ENCODE measurements at places on chromosomes 6 and 20.

DNA sequence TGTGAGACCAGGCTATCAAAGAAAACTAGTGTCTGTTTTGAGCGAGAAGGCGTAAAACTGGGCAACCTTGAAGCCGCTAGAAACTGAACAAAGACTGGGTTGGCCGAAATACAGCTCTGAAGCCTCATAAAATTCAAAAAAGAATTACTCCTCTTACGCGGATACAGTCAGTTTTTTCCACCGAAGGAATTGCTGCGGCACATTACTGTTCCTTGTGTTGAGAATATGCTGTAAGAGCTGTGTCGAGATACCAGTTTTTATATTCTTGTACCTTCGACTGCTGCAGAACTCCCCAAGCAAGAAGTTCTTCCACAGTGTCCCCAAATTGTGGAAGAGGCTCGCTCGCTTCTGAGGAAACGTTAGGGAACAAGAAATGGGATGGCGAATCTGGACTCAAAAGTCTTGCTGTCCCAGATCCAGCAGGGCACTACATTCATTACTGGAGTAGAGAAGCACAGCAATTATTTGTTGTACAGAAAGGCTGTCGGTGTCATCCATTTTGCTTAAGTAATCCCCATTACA lies 523 bp upstream of the COX7A2 start:
- no peak for DNase-seq

DNA sequence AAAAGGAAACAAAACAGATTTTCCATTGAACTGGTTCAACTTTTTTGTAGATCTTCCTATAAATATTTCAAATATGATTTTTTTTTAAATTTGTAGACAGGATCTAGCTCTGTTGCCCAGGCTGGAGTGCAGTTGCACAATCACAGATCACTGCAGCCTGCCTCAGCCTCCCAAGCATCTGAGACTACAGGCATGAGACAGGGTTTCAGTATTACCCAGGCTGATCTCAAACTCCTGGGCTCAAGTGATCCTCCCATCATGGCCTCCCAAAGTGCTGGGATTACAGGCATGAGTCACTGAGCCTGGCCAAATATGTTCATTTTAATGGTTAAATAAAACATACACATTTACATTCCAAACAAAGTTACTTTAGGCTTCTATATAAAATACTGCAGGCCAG lies 33.6 kb downstream of the SAMHD1 start:
- DNase-seq = no peak

DNA sequence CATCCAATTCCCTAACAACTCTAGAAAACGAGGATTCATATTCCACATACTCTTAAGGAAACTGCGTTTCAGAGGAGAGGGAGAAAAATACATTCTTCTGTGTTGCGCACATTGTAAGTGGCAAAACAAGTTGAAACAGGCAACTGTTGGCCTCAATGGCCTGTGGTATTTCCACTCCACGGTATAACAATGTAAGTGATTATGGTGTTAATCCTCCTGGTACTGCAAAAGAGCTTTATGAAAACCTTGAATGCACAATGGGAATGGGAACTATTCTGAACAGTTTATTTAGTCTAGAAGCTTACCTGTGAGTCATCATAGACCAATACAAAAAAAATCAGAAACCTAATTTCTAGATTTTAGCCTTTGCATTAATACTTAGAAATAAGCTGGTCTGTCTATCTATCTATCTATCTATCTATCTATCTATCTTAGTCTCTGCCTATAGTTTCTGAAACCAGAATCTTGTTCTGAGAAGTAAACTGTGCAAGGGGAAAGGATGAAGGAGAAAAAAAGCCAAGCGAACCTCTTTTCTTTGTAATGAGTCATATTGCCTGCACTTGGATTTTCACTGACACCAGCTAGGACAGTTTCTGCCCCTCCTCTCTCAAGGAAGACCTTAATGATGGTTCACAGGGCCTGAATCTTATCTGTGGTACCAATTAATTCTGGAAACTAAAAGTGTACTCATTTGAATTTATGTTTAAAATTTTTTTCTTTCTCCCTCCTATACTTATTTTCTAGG lies 101.5 kb downstream of the RNF144B start:
- DNase-seq = no peak

DNA sequence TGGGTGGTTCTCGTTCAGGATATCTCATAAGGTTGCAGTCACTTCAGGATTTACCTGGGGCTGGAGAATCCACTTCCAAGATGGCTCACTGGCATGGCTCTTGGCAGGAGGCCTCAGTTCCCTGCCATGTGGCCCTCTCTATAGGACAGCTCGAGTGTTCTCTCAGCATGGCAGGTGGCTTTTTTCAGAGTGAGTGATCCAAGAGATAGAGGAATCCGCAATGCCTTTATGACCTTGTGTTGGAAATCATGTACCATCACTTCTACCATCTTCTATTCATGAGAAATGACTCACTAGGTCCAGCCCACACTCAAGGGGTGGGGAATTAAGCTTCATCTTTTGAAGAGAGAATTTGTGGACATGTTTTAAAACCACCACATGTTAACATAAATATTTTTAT lies 37.8 kb downstream of the PPP1R16B start:
- no peak for DNase-seq

DNA sequence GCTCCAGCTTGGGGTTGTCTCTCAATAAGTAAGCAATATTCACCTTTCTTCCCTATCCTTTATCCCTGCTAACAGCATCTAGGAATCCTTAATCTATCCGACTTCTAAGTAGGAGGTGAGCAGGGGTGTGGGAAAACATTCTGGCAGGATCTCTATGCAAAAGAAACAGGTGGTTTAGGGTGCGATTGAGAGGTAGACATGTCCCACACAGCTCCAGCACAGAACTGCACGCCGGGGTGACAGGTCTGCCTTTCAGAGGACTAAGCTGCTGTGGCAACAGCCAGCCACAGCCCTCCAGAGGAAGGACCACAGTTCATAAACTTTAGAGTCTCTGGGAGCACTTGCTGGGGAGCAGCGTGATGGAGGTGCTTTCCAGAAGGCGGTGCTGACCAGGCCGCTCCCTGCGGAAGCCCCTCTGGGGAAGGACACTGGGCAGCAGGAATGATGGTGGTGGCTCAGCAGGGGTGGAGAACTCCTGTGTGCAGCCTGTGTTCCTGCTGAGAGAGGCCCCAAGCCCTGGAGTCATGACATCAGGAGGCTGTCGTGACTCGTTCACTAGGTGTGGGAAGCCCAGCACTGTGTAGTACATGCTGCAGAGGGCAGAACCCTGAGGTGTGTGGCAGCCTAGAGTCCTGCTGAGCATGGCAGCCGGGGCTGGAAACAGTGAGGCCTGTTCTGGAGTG lies 509.6 kb downstream of the PRKN start:
- no peak for DNase-seq

DNA sequence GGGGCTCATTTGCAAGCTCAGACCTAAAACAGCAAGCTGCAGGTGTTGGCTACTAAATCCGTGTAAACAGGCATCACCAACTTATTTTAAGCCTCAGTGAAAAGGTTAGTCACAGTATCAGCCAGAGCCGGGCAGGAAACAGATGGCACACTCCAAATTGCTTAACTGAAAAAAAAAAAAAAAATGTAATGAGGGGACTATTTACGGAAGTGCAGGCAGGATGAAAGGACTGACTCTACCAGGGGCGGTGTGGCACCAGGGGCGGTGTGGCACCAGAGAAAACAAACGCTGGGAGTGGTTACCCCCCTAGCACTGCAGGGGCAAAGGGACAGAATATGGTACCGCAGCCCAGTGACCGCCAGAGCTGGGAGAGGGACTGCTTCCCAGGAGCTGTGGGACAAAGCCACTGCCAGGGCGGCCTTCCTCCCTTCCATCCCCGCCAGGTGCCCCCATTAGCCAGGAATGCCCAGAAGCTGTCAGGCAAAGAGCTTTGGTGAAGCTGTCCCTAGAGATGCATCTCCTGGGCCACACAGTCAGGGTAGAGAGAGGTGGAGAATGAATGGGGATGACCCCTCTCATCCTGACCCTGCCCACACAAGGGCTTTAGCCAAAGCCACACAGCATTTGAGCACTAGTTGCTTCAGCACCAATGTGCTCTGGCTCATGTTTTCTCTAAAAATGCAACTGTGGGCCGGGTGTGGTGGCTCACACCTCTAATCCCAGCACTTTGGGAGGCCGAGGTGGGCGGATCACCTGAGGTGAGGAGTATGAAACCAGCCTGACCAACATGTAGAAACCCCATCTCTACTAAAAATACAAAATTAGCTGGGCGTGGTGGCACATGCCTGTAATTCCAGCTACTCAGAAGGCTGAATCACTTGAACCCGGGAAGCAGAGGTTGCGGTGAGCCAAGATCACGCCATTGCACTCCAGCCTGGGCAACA lies 39.6 kb upstream of the GFOD1 start:
- DNase-seq = peak; percentile 75

DNA sequence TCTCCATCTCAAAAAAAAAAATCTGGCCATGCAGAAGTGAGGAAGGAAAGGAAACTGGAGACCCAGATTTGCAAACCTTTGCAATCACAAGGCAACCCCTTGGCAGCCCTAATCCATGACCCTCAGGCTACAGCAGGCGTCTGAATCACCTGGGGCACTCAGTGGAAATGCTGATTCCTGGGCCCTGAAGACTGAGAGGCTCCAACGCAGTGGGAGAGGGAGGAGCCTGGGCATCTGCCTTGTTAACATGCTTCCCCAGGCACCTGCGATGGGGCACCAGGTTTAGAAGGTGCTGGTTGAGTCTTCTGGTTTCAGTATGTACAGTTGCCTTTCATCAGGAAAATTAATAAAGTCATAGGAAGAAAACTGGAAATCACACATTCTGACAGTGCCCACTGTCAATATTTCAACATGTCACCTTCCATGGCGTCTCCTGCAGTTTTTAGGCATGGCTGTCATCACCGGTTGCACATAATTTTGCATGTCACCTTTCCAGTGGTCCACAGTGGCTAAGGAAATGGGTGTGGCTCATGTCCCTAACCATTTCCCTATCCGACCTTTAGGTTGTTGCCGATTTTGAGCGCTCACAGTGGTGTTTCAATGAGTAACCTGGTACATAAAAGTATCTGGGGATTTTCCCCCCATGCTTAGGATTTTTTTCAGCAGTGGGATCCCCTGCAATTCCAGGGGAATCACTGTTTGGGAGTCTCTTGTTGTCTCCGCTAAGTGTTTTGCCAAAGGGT lies 56.9 kb downstream of the PREX1 start:
- no peak for DNase-seq

DNA sequence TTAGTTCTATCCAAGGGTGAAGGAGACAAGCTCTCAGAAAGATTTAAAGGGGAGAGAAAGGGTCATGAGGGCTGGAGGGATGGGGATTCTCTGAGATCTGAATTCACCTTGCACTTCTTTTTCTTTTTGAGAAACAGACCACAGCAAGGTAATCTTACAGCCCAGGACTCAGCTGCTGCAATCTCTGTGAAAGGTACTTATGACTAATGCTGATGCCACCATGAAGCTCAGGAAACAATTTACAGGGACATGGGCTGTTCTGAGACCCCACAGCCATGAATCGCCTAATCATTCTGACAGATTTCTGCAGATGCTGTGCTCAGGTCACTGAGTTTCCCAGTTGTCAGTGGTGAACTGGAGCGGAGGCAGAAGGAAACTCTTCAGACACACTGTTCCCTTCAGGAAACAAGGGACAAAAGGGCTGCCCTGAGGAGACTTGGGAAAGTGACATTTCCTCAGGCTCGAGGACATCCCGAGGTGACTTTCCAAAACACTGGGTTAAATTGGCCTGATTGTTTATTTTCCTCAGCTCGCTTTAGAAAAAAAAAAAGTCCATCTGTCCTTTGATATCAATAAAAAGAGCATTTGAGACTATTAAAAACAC lies 103.8 kb upstream of the PLCB4 start:
- no peak for DNase-seq

DNA sequence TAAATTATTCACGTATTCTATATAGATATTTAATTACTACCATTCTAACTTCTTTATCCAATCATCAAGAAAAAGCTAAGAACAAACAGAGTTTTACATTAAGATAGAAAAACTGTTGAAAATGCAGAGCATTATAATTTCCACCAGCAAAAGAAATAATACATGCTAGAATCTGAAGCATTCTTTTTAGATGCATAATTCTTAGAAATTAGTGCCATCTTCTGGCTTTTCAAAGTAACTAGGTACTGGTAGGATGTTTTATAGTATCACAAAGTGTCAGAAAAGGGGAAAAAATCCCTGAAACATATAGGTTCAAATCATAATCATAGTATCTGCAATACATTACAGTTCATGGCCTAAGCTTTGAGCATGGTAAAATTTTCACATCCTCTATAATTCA lies 178.9 kb downstream of the PHF3 start:
- no peak for DNase-seq

- DNase-seq = no peak
These were observed 209.1 kb upstream of the BMP2 start for GRCh38 chr20:6558341-6558740.

- no peak for DNase-seq
These were observed 144.1 kb downstream of the QRSL1 start for GRCh38 chr6:106773522-106773921.

DNA sequence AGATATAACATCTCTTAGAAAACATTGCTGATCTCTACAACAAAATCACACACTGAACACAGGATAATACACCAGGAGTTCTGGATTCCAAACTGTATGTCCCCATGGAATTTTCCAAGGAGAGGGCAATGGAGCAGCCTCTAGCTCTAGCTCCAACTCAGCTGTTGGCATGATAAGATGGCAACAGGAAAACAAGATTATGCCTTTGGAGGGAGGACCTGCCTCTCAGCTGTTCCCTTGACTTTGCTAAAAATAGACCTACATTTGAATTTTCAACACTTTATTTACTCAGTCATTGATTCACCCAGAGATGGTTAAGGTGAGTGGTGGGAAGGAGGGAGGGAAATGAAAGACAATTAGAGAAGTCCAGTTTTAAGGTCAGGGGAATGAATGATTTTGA lies 246.7 kb downstream of the ALDH8A1 start:
- no peak for DNase-seq

DNA sequence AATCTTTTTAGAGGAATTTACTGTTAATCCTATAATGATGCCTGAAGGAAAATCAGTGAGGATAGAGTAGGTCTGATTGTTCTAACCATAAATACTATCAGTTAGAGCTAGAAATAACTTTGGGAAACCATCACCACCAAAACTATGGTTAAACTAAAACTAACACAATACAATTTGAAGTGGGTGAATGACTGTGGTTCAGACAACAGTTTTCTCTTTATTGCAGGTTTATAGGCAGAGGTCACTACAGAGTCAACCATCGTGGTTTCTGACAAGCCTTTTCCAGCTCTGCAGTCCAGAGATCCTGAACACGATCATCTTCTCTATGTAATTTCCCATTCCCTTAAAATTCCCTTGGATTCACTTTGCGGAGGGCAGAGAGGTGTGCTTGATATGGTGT lies 134.3 kb downstream of the IBTK start:
- no peak for DNase-seq

DNA sequence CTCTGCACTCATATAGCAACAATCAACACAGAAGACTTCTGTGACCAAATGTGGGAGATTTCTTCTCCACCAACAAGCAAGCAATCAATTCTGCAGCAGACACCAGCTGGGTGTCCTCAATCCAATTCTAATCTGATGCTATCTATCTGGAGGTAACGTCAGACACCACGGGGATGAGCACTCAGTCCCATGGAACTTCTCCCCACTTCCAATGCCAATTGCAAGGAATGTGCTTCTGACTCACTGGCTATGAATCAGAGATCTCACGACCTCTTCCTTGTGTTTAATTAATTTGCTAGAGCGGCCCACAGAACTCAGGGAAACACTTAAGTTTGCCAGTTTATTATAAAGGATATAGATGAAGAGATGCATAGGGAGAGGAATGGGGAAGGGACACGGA lies 103.5 kb upstream of the SIRPG start:
- DNase-seq = no peak

- no peak for DNase-seq
These were observed 16.2 kb upstream of the IYD start for GRCh38 chr6:150352321-150353296.

GRCh38 chr6:15779726-15780125 lies 116.9 kb upstream of the DTNBP1 start:
- no peak for DNase-seq
